ENCODE measurements at places on chromosomes 4 and X. TPM values are rescaled to one million over a fixed set of nuclear protein-coding genes. Genes with fewer than 3 reads are reported as not detected.

GRCh38 chrX:57285001-57285400 lies 1.5 kb upstream of the FAAH2 start:
- H3K36me3 ChIP-seq: no peaks in the 10 kb centered on the region
- no peaks in the 10 kb centered on the region for H3K27me3 ChIP-seq
- H3K4me3 ChIP-seq: no peak overlapping the region
- peak overlapping the region; percentile 88 for H3K27ac ChIP-seq
- DNase-seq: no peak

- DNase-seq: no peak
- H3K36me3 ChIP-seq: no peaks in the 10 kb centered on the region
- no peak overlapping the region for H3K27ac ChIP-seq
- H3K27me3 ChIP-seq: no peaks in the 10 kb centered on the region
- no peak overlapping the region for H3K4me3 ChIP-seq
- H3K4me1 ChIP-seq: no peaks in the 10 kb centered on the region
Observed at GRCh38 chr4:81921751-81922159, 450.0 kb upstream of the RASGEF1B start.

GRCh38 chr4:754221-755120 lies 48.8 kb downstream of the PCGF3 start:
- no peaks in the 10 kb centered on the region for H3K4me1 ChIP-seq
- no peak for DNase-seq
- no peaks in the 10 kb centered on the region for H3K27me3 ChIP-seq
- H3K27ac ChIP-seq: no peak overlapping the region

- peak overlapping the region; percentile 76 for H3K4me3 ChIP-seq
- H3K36me3 ChIP-seq: no peaks in the 10 kb centered on the region
- peak; percentile 76 for DNase-seq
- peak overlapping the region; percentile 85 for H3K27ac ChIP-seq
- H3K4me1 ChIP-seq: peaks cover 40% of the 10 kb centered on the region
Observed at GRCh38 chr4:76212851-76213414, 691 bp downstream of the SCARB2 start.

The GPR119 gene
- not detected for total RNA-seq

All from naive thymus-derived CD4-positive, alpha-beta T cell (primary cell).